ENCODE measurements at places on chromosomes 7 and 10. TPM values are rescaled to one million over a fixed set of nuclear protein-coding genes. Genes with fewer than 3 reads are reported as not detected.

DNA sequence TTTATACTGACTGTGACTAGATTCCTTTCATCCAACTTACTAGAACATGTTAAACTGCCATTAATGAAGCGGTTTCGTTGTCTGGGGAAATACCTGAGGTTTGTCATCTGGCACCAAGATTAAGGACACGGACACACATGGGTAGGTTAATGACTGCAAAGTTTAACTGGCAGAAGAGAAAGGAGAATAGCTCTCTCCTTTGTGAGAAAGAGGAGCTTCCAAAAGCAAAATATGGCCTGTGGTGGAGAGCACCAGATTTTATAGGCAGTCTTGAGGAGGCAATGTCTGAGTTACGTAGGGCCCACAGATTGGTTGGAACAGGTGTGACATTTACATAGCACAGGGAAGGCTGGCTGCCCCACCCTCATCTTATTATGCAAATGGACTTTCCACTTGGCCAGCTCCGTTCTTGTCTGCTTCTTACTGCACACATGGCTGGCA, 1193.0 kb upstream of the CELF2 start:
- H3K27me3 ChIP-seq: no peaks in the 10 kb centered on the region
- DNase-seq: no peak
- H3K4me3 ChIP-seq: no peak overlapping the region
- H3K36me3 ChIP-seq: no peaks in the 10 kb centered on the region
- H3K27ac ChIP-seq: no peak overlapping the region

DNA sequence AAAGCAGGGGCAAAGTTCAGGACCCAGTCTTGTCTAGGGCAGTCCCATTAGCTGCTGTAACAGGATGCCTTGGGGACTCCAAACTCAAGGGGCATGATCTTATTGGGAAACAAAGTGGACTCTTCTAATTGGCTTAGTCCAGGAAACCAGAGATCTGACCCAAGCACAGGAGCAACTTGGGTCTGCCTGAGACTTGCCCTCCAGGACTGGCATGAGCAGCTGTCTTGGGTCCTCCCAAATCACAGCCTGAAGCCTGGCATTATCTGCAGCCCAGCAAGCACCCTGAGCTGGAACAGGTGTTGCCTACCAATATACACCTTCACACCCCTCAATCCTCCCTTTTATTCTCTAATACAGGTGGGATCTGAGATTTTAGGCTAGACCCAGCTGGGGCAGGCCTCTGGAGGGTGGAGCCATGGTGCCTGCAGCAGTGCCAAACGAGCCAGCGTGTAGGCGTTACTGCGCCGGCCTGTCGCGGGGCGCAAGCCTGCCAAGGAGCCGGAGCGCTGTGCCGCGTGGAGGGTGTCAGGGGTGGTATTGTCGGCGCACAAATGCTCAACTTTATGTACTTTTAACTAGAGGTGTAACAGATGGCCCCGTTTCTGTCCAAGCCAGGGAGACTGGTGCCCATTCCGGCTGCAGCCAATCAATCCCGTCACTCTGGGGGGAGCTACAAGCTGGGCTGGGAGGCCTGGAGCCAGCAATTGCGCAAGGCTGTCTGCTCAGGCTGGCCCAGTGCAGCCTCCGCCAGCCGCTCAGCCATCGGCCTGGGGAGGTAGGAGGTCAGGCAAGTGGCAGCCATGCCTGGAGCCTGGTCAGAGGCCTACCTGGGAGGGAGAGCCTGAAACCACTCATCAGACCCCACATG, 12.8 kb upstream of the LBX1 start:
- no peak overlapping the region for H3K27ac ChIP-seq
- no peak for DNase-seq
- peaks cover 19% of the 10 kb centered on the region for H3K4me1 ChIP-seq
- H3K36me3 ChIP-seq: no peaks in the 10 kb centered on the region
- H3K27me3 ChIP-seq: peaks cover 47% of the 10 kb centered on the region
- H3K4me3 ChIP-seq: no peak overlapping the region

Gene SMC3
- total RNA-seq: 48.0 TPM

- H3K27me3 ChIP-seq: no peaks in the 10 kb centered on the region
- DNase-seq: no peak
- no peaks in the 10 kb centered on the region for H3K36me3 ChIP-seq
- no peak overlapping the region for H3K4me3 ChIP-seq
Observed at GRCh38 chr7:134932707-134933370, 53.5 kb upstream of the AGBL3 start.

Measured in CD4-positive, alpha-beta T cell (primary cell).